SJSA1 (cell line): ENCODE measurements at places on chromosomes 7 and 10.

- no peak overlapping the region for H3K4me3 ChIP-seq
- peaks cover 5% of the 10 kb centered on the region; the same call in 1 of the 2 replicates for H3K27me3 ChIP-seq
- H3K27ac ChIP-seq = no peak overlapping the region
- H3K4me1 ChIP-seq = no peaks in the 10 kb centered on the region
- peak; percentile 22 for DNase-seq
- no peaks in the 10 kb centered on the region for H3K36me3 ChIP-seq
Observed at GRCh38 chr7:155879592-155879991, 67.3 kb upstream of the SHH start.

DNA sequence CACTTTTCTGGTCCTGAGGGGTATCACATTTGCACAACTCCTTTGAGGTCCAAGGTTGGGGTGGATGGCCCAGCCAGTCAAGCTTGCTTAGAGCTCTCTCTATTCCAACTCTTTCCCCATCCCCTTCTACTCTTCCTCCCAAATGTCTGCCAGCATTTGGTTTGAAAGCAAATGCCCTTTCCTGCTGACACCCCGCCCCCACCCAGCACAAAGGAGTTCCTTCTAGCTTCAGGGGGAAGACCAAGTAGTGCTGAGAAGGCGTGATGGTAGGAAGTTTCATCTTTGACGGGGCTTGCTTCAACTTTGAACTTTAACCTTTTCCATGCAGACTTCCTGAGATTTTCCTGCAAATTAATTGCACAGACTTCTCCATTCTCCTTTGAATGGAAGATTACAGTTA, 137.5 kb upstream of the TCF7L2 start:
- peaks cover 33% of the 10 kb centered on the region for H3K4me1 ChIP-seq
- H3K27me3 ChIP-seq = no peaks in the 10 kb centered on the region
- H3K36me3 ChIP-seq = no peaks in the 10 kb centered on the region; the same call in 1 of the 2 replicates
- H3K27ac ChIP-seq = peak overlapping the region; percentile 26
- H3K4me3 ChIP-seq = no peak overlapping the region

DNA sequence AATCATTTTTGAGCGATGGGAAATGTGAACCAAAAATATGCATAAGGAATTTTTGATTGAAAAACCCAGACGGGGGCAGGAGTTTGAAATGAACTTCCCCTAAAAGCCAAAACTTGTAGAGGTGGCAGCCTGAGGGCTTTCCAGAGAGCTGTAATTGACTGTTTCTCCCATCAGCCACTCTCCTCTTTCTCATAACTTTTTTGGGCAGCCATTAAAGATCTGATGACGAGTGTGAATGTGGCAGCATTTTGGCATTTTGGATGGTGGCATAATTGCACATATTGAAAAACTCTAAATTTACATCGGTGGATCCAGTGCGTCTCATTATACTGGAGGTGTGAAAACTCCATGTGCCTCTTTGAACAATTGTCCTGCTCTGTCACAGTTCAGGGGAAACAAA, 159.0 kb downstream of the CUX1 start:
- H3K4me3 ChIP-seq = no peak overlapping the region
- H3K27me3 ChIP-seq = no peaks in the 10 kb centered on the region
- 0 out of 2 replicates have a peak, but pooled peaks cover 4% of the 10 kb centered on the region for H3K36me3 ChIP-seq

- peak; percentile 64 for DNase-seq
- peak overlapping the region; percentile 76 for H3K27ac ChIP-seq
- peaks cover 83% of the 10 kb centered on the region for H3K4me1 ChIP-seq
- no peaks in the 10 kb centered on the region for H3K27me3 ChIP-seq
- no peaks in the 10 kb centered on the region for H3K36me3 ChIP-seq
Observed at GRCh38 chr10:77526868-77527617, 110.6 kb downstream of the KCNMA1 start.
